Trophoblast cell (in vitro differentiated cells and primary cell): ENCODE measurements at places on chromosomes 3 and 15.
A peak's percentile ranks its signal among the peaks of the same experiment; 100 is the strongest.

GRCh38 chr15:91102546-91103330, 2.7 kb downstream of the SV2B start:
- DNase-seq = peak; percentile 27

- no peak for DNase-seq
Measured at GRCh38 chr3:88142094-88142624, 7.6 kb upstream of the C3orf38 start.

DNA sequence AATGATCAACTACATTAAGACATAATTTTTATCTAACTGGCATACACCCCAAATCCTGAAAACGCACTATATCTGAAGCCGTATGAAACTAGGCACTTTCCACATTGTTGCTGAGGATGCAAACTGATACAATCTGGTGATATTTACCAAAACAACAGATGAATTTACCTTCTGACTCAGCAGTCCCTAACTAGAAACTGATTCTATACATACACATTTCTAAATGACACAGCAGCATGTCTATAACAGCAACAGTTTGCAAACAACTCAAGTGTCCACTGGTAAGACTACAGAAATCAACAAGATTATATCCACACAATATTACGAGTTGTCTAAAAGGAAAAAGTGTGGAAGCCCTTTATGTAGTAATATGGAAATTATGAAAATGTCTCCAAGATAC, 22.9 kb downstream of the SECISBP2L start:
- DNase-seq = no peak

DNA sequence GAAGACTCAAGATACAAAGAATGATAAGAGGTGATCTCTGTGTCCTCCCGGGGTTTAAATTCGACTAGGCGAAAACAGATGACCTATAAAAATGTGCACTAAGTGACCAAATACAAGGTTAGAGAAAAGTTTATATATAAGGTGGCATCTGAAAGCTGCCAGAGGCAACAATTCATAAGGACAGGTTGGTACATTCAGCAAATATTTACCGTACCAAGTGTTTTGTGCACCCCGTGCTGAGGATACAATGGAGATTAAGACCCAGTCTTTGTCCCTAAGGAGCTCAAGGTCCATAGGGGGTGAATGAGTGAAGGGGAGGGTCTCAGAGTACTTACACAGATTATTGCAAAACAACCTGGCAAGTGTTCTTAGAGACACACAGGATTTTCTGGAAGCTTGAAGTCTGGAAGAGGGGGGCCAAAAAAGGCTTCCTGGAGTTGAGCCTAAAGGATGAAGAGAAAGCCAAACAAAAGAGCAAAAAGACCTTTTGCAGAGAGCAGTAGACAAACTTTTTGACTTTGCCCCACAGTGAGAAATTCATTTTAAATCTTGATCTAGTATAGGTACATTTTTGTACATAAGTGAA, 71.4 kb upstream of the LRIG1 start:
- no peak for DNase-seq

GRCh38 chr15:26134152-26134551, 271.0 kb upstream of the ATP10A start:
- DNase-seq = no peak

GRCh38 chr3:58366699-58367098, 34.0 kb downstream of the PXK start:
- DNase-seq = no peak

DNA sequence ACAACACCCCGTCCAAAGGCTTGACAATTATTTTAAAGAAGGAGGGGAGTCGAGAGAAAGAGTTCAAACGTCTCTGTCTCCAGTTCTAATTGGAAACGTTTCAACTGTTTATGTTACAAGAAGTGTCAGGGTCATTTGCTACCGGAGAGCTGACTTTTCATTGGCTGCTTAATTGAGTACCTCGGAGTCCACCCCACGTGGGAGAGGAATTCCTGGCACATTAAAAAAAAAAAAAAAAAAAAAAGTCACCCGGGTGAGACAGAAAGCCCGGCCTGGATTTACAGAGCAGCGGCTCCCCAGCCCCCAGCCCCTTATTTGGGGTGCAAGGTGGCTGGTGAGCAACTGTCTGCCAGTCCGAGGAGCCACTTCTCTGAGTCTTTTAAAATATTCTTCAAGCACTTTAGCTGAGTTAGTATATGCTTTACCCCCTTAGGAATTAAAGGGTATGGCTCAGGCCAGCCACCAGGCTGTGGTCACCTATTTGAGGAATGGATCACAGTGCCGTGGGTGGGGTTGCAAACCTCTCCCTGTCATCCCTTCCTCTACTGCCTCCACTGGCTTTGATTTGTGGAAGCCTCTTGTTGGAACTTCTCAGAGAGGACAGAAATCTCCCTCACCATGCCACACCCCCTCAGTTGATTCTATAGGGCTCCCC, 3.9 kb upstream of the TLE3 start:
- DNase-seq = no peak

- no peak for DNase-seq
Measured at GRCh38 chr3:38998086-38998485, 53.7 kb downstream of the SCN11A start.

DNA sequence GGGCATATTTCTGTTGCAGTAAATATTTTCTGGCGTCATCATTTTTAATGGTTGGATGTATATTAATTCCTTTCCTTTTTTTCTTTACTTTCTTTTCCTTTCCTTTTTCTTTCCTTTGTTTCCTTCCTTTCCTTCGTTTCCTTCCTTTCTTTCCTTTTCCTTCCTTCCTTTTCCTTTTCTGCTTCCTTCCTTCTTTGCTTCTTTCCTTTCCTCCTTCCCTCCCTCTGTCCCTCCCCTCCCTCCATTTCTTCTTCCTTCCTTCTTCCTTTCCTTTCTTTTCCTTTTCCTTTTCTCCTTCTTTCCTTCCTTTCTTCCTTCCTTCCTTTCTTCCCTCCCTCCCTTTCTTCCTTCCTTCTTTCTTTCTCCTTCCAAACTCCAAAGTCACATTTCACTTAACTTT, 54.9 kb upstream of the LYSMD4 start:
- DNase-seq = no peak

- DNase-seq = no peak
Measured at GRCh38 chr15:89098281-89098680, 10.0 kb downstream of the ABHD2 start.

GRCh38 chr3:35733341-35733740, 94.0 kb downstream of the ARPP21 start:
- no peak for DNase-seq

DNA sequence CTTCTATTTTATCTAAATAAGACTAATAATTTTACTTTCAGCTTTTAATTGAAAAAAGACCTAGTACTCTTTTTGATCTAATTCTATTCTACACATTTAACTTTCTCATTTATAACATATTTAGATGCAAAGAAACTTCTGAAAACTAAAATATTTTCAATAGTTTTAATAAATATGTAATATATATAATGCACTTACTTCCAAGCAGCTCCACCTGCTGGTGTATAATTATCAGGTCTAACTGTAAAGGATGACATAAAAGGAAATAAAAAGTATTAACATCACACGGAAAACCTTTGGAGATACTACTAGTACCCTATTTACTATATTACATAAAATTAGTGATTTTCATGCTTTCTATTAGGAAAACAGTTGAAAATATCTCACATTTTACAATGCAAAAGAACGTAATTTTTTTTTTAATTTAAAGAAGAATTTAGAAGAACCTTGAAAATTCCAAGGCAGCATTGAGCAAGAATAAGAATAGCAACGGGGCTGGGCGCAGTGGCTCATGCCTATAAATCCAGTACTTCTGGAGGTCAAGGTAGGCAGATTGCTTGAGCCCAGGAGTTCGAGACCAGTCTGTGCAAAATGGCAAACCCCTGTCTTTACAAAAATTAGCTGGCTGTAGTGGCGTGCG, 10.2 kb downstream of the PLSCR5 start:
- DNase-seq = peak; percentile 32

GRCh38 chr15:99307735-99308134, 56.5 kb downstream of the LRRC28 start:
- DNase-seq = no peak

GRCh38 chr3:49712166-49712565, 7.3 kb downstream of the AMIGO3 start:
- no peak for DNase-seq

- DNase-seq = no peak
Measured at GRCh38 chr15:84905016-84905916, 20.8 kb downstream of the SLC28A1 start.

DNA sequence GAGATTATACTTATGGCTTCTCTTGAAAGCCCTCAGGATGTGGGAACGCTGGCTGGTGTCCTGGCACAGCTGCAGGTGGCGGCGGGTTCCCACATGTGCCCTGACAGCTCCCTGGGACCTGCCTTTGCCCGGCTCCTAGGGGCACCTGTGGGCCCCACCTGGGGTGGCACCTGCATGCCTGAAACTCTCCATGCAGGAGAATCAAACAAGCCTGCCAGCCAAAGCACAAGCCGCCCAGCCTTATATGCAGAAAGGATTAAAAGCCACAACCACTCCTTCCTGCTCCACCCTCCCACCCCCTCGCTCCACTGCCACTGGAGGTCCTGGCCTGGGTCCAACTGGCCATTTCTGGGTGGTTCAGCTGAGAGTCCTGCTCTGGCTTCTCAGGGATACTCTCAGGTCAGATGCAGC, 18.1 kb downstream of the TRPM1 start:
- no peak for DNase-seq

- DNase-seq = no peak
Measured at GRCh38 chr15:63971427-63971805, 74.9 kb downstream of the DAPK2 start.

DNA sequence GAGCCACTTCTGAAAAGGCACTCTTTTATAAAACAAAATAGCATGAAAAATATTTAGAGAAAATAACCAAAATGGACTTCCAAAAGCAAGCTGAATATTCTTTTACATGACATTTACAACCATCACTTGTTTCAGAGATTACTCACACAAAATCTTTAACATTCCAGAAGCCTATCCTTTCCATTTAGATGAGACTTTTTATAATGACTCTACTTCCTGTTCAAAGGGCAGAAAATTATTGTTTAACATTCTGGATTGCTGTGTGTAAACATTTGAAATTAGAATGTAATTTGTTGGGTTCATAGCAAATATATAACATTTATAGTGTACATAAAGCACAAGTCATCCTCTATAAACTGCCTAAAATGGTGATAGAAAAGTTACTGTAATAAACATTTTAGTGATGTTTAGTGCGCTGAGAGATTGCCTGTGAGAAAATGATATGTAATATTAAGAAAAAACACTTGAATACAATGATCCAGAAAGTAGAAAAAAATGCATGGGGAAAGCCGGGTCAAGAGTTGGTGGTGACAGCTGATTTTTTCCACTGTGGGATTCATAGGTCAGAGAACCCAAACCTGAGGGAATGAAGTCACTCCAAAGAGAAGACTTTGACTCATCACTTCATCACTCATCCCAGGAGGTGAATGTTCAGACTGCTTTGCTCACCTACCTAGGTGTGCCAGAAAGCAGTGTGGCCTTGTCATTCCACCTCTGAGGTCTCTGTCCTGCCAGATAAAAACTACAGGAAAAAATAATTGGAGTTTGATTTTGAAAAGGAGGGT, 305.8 kb downstream of the ARPP21 start:
- DNase-seq = no peak

DNA sequence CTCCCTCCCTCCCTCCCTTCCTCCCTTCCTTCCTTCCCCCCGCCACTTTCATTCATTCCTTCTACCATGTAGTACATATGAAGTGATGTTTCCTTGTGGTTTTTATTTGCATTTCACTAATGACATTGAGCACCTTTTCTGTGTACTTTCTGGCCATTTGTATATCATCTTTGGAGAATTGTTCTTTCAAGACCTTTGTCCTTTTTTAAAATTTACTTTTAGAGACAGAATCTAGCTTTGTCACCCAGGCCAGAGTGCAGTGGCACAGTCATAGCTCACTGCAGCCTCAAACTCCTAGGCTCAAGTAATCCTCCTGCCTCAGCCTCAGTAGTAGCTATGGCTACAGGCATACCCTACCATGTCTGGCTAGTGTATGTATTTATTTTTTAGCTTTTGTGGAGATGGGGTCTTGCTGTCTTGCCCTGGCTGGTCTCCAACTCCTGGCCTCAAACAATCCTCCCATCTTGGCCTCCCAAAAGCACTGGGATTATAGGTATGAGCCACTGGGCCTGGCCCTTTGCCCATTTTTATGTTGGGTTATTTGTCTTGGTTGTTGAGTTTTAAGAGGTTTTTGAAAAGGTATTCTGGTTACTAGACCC, 42.0 kb upstream of the CTDSPL2 start:
- no peak for DNase-seq
